A549 (cell line): ENCODE measurements at places on chromosomes 3 and 15. TPM values are rescaled to one million over a fixed set of nuclear protein-coding genes. Genes with fewer than 3 reads are reported as not detected.

The TLNRD1 gene
- 7.0 to 7.2 TPM (median 7.0 TPM) in 3 replicates for polyA plus RNA-seq

The CRYBG3 gene
- polyA plus RNA-seq, result 3.6 to 4.5 TPM (median 4.3 TPM) in 3 replicates

The FANCD2OS gene
- not detected in 3 replicates for polyA plus RNA-seq

The FETUB gene
- polyA plus RNA-seq, result 0.06 to 0.14 TPM in 2 of 3 replicates, not detected in the other

The GPR160 gene
- 2.0 TPM in 3 replicates for polyA plus RNA-seq

The WDR93 gene
- polyA plus RNA-seq, result 0.10 to 0.16 TPM (median 0.12 TPM) in 3 replicates

The PDZRN3 gene
- not detected in 3 replicates for polyA plus RNA-seq

The KIF15 gene
- 7.7 to 8.7 TPM (median 8.4 TPM) in 3 replicates for polyA plus RNA-seq

The MCTP2 gene
- not detected in 3 replicates for polyA plus RNA-seq
